ENCODE measurements at places on chromosomes 6 and 20.

- no peak for DNase-seq
Measured at GRCh38 chr6:134840086-134840867, 109.6 kb downstream of the ALDH8A1 start.

DNA sequence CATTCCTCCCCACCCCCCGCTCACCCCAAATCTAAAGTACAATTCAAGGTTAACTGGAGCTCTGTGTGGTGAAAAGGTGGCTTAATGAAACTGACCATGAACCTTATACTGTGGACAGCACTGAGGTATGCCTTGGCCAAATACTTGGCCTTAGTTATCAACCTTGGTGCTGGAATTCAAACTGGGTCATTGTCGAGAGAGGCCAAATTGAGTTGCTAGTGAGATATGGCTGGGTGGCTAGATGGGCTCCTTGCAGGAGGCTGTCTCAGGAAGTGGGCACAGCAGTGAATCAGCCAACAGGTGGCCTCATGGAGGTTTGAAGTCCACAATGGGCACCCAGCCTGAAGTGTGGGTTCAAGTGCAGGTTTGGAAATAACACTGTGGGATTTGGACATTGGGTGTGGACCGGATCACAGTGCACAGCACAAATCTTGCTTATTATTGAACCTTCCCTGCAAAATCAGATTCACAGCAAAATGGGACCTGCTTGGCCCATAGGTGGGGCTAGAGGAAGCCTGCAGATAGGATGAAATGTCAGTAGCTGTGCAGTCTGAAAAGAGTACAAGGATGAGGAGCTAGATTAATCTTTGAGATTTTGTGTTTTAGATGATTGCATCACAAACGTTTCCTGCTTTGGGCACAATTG is 5.6 kb upstream of the BTBD3 start:
- DNase-seq = no peak

DNA sequence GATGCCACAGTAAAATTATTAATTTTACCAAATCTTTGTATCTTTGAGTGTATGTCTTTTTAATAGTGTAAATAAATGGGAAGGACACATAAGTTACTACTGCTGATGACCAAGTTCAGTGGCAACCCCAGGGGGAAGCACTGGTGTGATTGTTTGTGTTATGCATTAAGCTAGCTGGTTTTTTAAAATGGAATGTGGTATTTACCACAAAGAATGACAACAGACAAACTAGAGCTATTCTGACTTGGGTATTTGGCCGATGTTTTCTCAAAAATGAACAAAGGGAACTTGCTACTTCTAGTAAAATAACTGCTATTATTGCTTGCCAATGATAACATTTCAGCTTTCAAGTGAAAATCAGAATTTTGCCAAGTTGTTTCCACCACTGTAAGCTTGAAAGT is 2.9 kb downstream of the FNDC1 start:
- DNase-seq = no peak

- no peak for DNase-seq
Measured at GRCh38 chr20:5642155-5642981, 107.8 kb upstream of the SHLD1 start.

DNA sequence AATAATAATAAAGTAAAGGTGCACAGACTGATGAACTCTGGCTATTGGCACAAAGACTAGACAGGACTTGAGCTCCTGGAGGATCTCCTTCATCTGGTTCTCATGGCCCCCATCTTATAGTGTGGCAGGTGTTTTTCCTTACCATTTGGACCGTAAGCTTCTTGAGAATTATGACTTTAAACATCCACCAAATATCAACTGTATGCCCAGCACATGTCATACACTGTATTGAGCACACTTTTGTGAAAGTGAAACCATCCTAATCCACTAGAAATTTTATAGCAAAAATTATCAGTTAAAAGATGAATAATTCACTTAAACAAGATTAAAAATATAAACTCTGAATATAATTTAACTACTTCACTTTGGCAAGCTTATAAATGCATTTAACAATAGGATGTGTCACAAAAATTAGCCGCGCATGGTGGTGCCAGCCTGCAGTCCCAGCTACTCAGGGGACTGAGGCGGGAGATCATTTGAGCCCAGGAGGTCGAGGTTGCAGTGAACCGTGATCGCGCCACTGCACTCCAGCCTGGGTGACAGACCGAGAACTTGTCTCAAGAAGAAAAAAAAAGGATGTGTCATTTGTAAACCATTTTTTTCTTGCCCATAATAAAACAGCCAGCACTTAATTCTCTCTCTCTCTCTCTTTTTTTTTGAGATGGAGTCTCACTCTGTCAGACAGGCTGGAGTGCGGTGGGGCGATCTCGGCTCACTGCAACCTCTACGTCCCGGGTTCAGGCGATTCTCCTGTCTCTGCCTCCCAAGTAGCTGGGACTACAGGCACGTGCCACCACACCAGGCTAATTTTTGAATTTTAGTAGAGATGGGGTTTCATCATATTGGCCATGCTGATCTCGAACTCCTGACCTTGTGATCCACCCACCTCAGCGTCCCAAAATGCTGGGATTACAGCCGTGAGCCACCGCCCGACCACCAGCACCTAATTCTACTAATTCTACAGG is 9.1 kb downstream of the HIVEP2 start:
- no peak for DNase-seq

- DNase-seq = no peak
Measured at GRCh38 chr6:36712816-36713215, 15.2 kb downstream of the RAB44 start.

DNA sequence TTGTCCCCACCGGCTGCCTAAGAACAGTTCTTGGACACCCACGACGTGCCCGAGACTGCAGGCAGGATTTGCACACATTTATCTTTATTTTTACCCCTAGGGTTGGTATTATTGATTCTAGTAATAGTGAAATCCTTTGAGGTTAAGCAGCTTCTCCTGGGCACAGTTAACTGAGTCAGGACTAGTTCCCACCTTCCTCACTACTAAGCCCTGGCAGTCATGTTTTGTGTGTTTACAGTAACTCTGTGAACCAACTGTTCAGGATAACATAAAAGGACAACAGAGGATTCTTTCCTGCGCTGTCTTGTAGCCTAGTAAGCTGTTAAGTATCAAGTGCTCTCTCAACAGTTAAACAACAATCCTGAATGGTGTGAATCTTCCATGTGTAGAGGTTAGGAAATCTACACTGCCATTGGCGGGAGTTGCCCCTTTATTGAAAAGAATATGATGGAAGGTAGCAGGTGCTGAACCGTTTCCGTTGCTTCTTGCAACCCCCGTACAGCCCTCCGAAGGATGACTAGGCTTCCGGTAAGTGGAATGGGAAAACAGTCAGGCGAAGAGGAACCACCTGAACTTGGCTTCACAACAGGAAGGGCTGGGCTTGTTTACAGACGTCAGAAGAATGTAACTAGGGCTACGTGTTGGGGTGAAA is 979 bp upstream of the SOD2 start:
- DNase-seq = no peak

- no peak for DNase-seq
Measured at GRCh38 chr6:41707565-41708200, 27.7 kb downstream of the TFEB start.

DNA sequence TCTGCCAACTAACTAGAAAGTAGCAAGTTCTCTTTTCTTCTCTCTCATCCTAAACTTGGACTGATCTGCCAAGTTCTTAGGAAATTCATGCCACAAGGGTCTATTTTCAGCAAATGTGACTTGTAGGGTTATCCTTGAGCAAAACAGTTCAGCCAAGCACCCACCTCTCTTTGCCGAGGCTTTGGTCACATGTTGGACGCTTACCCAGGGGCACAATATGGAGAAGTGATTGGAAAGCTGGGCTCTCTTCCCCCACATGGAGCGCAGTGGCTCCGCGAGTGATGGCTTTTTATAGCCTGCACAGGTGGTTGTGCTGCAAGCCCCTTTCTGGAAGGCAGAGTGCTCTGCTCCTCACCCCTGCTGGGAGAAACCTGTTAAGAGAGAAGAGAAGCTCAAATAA is 47.7 kb upstream of the FNDC1 start:
- DNase-seq = no peak

DNA sequence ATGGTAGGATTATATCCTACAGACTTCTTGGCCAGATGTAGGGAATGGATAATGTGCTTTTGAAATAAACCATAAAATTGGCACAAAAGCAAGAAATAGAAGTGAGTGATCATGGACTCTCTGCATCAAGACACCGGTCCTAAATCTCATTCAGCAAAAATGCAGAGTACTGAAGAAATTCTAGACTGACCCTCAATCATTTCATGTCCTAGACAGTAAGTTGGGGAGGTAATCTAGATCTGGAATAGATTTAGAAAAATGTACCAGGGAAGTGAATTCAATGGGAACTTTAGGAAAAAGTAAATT is 69.7 kb upstream of the ADTRP start:
- no peak for DNase-seq

GRCh38 chr20:54429364-54429763 is 46.0 kb upstream of the DOK5 start:
- no peak for DNase-seq

GRCh38 chr6:49666930-49667757 is 30.5 kb upstream of the RHAG start:
- DNase-seq = no peak
